Ecto neural progenitor cell (in vitro differentiated cells): ENCODE measurements at places on chromosomes 4 and X.
A peak's percentile ranks its signal among the peaks of the same experiment; 100 is the strongest.

- no peak for DNase-seq
These were observed 70.0 kb upstream of the TSPAN5 start for GRCh38 chr4:98728433-98728832.

DNA sequence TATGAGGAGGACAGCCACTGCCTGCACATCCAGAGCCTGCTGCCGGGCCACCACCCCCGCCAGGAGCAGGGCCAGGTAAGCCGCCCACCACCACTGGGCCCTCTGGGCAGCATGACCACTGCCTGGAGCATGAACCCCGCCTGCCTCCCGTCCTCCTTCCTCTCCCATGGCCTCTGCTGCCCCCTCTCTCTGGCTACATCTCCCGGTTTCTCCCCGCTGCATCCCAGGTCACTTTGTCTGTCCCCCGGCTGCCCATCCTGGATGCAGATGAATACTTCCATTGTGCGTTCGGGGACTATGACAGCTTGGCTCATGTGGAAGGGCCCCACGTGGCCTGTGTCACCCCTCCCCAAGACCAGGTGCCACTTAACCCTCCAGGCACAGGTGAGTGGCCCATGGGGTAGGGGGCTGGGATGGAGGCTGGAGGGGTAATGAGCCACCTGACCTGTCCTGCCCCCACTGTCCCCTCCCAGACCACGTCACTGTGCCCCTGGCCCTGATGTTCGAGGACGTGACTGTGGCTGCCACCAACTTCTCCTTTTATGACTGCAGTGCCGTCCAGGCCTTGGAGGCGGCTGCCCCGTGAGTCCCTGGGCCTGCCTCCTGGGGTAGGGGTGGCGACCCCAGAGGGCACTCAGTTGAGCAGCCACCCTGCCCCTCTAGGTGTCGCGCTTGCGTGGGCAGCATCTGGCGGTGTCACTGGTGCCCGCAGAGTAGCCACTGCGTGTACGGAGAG lies 6.0 kb downstream of the PLXNB3 start:
- no peak for DNase-seq

DNA sequence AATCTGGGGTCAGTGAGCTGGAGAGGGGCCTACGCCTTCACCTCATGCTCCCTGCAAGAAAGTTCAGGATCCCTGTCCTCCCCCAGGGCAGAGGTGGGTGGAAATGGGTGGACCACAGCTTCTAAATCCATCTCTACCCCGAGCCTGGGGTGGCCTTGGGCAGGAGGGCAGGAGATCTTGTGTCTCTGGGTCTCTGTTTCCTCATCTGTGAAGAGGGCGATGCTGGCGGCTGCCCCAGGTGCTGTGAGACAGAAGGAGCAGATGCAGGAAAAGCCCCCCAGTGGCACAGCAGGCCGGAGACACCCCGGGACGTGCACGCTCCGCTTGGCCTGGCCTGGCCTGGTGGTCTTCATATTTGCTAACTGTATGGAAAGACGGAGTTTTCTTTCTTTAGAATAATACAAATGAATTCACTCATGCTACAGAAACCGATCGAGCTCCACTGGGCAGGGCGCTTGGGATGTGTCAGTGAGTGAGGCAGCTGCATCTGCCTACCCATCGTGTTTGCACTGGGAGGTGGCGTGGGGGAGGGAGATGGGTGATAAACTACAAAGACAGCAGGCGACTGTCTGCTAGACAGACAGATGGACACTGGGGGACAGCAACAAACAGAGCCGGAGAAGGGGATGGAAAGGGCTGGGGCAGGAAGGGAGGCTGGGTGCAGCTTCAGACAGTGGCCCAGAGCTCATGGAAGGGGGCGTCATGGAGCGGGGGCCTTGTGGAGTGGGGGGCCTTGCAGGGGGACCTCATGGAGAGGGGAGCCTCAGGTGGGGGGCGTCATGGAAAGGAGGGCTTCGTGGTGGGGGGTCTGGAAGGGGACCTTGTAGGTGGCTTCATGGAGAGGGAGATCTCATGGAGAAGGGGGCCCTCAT lies 136.2 kb downstream of the CPZ start:
- peak; percentile 42 for DNase-seq

DNA sequence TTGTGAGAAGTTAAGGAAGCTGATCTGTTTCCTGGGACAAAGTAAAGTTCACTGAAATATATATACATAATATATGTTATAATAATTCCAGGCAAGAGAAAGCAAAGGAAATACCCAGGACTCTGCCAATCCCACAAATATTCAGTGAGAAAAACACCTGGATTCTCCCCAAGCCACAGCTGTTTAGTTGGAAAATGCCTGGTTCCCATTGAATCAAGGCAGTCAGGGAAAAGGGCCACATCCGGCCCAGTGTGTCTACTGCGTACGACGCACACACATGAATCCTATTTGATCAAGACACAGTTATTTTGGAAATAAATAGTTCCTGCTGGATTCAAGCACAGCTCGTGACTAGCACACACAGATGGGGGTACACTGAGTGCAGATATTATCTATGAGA lies 6.3 kb upstream of the DCHS2 start:
- no peak for DNase-seq

DNA sequence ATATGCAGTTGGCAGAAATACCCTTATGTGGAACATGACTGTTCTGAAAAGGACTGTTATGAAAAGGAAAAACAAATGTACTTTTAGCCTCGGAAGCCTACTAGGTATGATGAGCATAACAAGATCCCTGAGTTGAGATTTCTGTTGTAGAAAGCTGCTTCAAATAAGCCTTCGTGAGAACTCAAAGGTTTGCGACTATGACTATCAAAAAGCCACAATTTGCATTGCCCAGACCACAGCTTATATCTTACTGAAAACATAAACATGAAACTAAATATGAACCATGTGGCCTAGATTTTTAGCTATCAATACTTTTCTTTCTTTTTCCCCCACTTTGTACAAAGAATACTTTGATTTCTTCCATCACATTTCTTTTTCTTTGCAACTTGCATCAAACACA lies 398.2 kb upstream of the LCORL start:
- no peak for DNase-seq

DNA sequence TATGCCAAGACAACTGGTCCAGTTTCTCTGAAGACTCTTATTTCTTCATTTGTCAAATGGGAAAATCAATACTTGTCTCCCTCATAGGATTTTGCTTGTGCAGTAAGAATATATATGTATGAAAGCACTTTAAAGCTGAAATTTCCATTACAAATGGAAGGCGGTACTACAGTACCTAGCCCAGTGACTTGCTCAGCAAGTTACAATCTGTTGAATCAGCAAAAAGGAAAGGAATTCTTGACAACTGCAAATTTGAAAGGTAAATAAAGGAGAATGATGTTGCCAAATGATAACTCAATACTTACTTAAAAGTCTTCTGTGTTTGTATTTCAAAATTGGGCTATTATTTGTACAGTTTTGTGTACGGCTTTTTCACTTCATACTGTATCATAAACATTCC lies 71.1 kb downstream of the PKD2 start:
- DNase-seq: no peak

- no peak for DNase-seq
These were observed 83.5 kb downstream of the CHRNA9 start for GRCh38 chr4:40418430-40419230.

- DNase-seq: no peak
These were observed 1300.9 kb upstream of the DIAPH2 start for GRCh38 chrX:95383778-95384177.

GRCh38 chrX:52280812-52281211 lies 88.0 kb upstream of the XAGE2 start:
- no peak for DNase-seq

GRCh38 chr4:68461790-68462189 lies 14.5 kb downstream of the TMPRSS11E start:
- no peak for DNase-seq

DNA sequence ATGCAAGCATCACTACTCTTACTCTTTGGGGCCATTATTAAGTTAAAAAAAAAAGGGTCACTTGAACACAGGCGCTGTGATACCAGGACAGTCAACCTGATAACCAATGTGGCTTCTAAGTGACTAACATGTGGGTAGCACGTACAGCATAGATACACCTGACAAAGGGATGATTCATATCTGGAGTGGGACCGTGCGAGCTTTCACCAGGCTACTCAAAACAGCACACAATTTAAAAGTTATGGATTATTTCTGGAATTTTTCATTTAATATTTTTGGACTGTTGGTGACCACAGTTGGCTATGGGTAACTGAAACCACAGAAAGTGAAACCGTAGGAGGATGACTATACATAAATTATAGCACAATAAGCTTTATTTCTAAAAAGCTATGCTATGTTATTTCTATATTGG lies 113.8 kb upstream of the STIM2 start:
- DNase-seq: no peak

DNA sequence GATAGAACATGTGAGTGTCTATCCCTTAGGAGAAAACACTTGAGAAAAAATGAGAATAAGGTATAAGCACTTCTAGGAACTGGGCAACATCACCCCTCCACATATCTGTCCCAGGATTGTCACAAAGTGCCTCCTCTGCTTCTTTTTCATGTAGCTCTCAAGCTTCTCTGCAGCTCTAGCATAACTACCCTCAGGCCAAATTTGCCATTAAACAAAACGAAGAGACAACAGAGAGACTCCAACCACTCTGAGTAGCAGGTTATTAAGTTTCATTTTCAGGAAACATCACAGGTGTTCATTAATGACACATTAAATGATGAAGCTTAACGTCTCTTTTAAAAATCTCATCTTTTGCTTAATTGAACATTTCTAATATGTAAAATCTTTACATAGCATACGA lies 580.0 kb downstream of the GALNTL6 start:
- no peak for DNase-seq

- DNase-seq: no peak
These were observed 404.6 kb upstream of the FAT1 start for GRCh38 chr4:187128222-187128621.

GRCh38 chr4:156536661-156537060 lies 434.9 kb downstream of the PDGFC start:
- no peak for DNase-seq

- DNase-seq: peak; percentile 58
These were observed 477 bp downstream of the KLHL13 start for GRCh38 chrX:118115953-118116712.

- DNase-seq: no peak
These were observed 727.6 kb downstream of the TRAM1L1 start for GRCh38 chr4:116357758-116358157.

GRCh38 chr4:5260121-5260520 lies 208.8 kb downstream of the STK32B start:
- no peak for DNase-seq

DNA sequence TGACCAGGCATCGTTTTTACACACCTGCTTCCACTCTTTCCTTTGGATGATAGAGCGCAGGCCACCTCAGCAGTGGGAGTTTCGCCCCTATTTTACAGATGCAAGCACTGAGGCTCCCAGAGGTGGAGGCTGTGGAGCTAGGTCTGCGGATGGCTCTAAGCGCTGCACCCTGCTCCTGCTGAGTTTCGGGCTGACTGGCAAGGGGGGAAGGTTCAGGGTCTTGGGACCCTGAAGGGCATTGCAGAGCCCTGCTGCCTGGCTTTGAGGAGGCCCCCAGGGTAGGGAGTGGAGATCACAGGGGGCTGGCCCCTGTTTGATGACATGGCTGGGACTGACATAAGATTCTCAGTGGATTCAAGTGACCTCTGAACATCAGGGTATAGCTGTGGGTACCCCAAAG lies 62.8 kb upstream of the NKX1-1 start:
- DNase-seq: no peak

GRCh38 chr4:12697970-12698369 lies 786.2 kb downstream of the RAB28 start:
- no peak for DNase-seq

DNA sequence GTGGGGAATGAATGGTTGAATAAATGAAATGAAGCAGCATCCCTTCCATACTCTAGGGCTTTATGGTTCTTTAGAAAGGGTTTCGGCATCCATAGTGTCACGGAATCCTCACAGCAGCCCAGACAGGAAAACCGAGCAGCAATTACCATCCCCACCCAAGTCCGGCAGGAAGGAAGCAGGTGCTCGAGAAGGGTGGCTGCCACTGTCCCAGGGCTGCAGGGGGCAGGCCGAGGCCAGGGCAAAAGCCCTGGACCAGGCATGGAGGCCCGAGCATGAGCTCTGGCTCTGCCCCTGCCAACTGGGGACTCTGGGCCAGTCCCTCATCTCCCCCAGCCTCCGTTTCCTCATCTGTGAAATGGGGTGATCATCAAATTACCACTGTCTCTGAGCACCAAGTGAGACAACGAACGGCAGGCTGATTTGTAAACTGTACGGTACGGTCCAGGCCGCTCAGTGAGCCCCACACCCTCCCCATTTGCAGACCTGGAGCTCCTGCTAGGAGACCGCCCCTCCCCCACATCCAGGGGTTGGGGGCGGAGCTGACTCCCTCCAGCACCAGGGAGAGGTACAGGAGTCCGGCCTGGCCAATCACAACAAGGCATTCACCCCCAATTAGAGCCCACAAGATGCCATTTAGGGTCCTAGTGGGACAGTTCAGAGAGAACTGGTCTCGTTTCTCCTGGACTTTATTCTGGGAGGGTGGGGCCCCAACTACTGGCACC lies 100.4 kb downstream of the WFS1 start:
- no peak for DNase-seq

DNA sequence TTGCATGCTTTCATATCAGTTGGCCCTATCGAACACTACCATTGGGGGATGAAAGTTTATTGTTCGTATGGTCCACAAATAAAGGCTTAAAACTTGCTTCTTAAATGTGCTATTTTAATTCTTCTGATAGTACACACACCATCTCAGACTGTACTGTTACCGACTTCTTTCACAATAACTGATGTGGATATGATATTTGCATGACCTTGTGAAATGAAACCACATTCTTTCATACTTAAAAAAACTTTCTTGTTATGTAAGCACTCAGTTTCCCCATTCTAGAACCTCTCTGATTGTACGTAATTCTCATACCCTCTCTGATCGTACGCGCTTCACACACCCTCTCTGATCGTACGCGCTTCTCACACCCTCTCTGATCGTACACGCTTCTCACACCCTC lies 12.0 kb upstream of the WDR19 start:
- no peak for DNase-seq

- DNase-seq: no peak
These were observed 21.1 kb downstream of the CORIN start for GRCh38 chr4:47816748-47817147.

GRCh38 chr4:74794382-74795010 lies at the start of gene BTC:
TSS of gene BTC (minus strand) at chr4:74794523. CDS start at chr4:74794325, 198 bp downstream.
- peak; percentile 55 for DNase-seq

- no peak for DNase-seq
These were observed 49.9 kb upstream of the CPEB2 start for GRCh38 chr4:14952352-14952751.

DNA sequence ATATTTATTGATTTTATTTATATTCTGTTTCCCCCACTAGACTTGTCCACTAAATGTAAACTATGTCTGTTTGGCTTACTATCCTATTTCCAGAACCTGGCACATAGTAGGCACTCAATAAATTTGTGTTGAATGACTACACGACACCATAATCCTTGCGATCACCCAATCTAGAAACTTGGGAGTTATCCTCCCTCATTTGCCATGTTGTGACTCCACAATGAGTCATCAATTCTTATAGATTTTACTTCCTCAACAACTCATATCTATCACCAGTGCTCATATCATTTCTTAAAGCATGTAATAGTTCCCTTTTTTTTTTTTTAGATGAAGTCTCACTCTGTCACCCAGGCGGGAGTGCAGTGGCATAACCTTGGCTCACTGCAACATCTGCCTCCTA lies 39.9 kb upstream of the VAMP7 start:
- DNase-seq: no peak
